Fibroblast of skin of scalp (primary cell): ENCODE measurements at places on chromosomes 12 and 14.

GRCh38 chr14:21822109-21822508, 148.5 kb upstream of the OR4E1 start:
- no peak for DNase-seq

DNA sequence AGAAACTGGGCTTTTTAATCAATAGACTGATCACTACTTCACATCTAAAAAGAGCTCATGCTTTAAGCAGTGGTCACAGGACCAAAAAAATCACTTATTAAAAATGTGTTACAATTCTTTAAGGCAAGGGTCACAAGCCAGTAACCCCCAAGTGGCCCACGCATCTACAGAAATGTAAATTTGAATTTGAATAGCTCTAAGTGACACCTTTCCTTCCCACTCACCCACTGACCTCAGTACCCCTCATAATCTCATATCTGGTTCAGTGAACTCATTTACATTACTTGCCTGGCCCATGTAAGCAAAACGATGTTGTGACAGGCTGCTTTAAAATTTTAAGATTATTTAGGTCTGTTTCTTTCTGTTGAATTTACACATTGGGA, 27.4 kb downstream of the NELL2 start:
- no peak for DNase-seq

- no peak for DNase-seq
Observed at GRCh38 chr12:39574785-39575497, 44.7 kb downstream of the ABCD2 start.

GRCh38 chr12:109247831-109248654, 61.0 kb downstream of the FOXN4 start:
- DNase-seq = no peak

GRCh38 chr12:90390947-90391346, 564.0 kb downstream of the CCER1 start:
- no peak for DNase-seq

DNA sequence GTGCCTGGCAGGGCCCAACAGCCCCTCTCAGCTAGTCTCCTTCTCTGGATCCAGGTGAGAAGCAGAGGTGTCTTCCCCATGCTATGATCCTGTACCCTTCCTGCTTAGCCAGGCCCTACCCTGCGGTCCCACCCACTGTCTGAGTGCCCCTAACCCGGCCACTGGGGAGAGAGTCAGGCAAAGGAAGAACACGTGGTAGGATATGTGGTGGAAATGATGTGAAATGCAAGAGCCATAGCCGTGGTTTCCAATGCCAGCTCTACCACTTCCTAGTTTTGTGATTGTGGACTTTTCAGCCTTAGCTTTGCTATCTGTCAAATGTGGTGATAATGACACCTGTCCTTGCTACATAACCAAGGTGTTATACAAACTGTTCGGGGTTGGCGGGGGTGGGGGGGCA, 15.8 kb downstream of the KRT2 start:
- DNase-seq = no peak

DNA sequence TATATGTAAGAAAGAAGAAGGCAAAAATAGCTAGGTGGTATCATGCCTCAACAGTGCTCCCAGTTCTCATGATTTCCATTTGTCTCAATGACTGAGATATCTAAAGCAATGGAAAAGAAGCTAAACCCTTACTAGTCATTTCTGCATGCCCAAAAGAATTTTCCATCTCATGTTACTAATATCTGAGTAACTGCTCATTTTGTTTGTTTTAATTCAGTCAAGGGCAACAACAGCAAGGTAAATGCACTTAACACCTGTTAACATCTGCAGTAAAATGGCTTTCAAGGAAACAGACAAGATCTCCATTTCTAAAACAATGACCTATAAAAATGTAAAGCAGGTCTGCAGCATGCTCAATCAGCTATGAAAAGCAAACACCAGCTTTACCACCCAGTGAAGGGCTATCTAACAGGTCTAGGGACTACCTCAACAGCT, 19.4 kb upstream of the SELPLG start:
- DNase-seq = no peak

- no peak for DNase-seq
Observed at GRCh38 chr12:7327918-7328317, 24.0 kb downstream of the ACSM4 start.

DNA sequence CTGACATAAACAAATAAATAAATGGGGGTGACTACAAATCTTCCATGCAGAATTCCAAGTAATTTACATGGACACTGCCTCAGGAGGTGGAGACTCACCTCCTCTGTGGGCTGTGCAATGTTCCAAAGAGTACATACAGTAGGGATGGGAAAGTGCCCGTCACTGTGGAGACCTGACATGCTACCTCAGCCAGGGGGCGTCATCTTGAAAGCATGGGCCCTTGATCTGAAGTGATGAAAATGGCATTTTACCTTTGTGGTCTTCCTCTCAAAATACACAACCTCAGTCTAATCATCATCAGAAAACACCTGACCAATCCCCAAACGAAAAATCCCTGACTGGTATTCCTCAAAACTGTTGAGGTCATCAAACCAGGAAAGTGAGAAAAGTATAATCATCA, 48.4 kb downstream of the ANAPC7 start:
- DNase-seq = peak; percentile 29

GRCh38 chr14:102154821-102155549, 15.3 kb downstream of the WDR20 start:
- no peak for DNase-seq

DNA sequence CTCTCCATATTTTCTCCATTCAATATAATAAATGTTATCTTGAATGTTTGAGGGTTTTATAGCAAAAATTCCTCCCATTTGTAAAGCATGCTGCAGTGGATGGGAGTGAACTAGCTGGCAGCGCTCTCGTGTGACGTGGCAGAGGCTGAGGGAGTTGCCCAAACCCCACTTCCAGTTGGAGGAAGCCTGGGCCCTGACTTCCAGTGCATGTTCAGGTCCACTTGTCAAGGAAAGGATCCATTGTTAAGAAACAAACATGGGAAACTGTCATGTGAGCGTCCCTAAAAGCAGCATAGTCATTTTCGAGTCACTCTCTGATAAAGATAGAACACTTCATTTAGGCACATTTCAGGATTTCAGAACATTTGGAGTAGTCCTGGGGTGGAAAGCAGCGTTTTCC, 116.6 kb downstream of the SLC25A47 start:
- no peak for DNase-seq
